ENCODE measurements at places on chromosomes 16 and 17.

- no peak for DNase-seq
Measured at GRCh38 chr16:3832668-3833067, 47.8 kb downstream of the CREBBP start.

- DNase-seq = no peak
Measured at GRCh38 chr16:3716831-3717234, 491 bp downstream of the TRAP1 start.

DNA sequence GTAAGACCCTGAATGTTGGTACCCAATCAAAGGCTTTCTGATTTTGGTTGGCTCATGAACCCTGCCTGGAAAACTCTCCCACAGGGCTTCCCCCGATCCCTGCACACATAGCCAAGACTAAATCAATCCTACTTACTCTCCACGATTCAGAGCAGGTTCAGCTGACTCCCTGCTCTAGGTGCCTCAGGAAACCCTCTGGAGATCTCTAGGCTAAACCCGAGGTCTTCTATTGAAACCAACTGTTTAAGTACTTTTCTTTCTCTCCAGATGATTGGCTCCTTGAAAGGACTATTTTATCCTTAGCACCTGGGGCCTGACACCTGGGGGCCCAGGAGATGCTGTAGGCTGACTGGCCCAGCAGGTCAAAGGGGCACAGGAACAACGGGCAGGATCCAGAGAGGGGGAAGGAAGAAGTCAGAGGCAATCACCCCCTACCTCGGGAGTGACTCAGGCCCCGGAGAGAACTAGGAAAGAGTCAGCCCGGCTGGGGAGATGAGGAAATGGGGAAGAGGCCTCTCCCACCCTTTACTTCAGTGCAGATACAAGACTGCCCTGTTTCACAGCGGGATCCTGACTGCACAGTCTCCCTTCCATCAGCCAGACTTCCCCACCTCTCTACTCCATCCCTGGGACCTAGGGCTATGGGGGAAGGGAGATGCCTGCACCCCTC, 2.0 kb downstream of the TBC1D10B start:
- peak; percentile 61 for DNase-seq

- DNase-seq = no peak
Measured at GRCh38 chr16:66300037-66300436, 66.5 kb upstream of the CDH5 start.

GRCh38 chr16:50578137-50578536, 29.9 kb downstream of the NKD1 start:
- no peak for DNase-seq

DNA sequence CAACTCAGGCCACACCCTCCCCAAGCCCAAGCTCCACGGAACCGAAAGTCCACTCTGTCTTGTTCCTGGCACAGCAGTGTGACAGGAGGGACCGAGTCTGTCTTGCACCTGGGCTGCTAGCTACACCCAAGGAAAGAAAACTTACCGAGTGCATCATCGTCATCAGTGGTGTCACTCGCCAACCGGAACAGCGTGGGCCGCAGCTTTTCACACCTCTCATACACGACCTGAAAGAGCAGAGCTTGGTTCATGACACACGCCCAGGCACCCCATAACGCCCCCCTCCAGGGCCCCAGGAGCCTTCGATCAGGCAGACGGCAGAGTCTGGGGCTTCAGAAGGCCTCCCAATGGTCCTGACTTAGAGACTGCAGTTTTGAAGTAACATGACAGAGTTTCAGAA, 27.5 kb downstream of the GGA2 start:
- DNase-seq = no peak

DNA sequence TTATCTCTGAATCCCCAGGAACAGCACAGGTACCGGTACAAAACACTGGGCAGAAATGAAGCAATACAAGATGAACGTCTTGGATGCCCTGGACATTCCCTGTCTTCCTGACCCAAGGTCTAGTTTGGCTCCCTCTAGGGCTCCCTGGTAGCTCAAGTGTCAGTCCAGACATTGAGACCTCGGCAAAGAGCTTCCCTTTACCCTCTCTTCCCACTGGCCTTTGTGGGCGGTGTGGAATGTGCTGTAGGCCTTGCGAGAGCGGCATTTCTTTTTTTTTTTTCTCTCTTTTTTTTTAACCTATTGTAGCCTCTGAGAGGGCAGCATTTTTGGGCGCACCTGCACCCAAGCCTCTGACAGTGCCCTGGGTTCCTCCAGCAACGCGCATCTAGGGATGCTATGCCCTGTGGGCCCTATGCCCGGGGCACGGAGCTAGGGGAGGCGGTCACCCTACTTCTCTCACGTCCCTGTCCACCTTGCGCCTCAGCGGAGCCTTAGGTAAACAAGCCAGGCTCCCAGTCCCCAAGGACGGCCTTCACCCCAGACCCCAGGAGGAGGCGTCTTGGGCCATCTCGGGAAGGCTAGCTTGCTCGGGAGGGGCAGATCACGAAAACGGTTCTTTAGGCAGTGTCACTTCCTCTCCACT, 1.2 kb upstream of the NFATC3 start:
- no peak for DNase-seq

- DNase-seq = peak; percentile 13
Measured at GRCh38 chr17:8799570-8800212, 526 bp upstream of the MFSD6L start.

DNA sequence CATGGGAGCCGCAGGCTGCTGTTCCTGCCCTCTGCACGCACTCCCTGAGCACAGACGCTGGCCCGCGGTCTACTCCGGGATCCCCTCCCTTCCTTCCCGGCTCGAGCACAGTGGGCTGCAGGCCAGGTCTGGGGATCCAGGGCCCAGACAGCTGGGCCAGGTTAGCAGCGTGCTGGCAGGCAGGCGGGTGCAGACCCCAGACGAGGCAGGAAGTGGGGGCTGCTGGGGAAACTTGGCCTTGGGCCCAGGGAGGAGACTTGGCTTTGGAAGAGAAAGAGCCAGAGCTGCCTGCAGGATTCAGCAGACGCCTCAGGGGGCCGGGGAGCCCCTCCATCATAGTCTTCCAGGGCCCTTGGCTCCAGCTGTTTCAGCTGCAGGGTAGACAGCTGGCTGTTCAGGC, 30.2 kb upstream of the ABCC3 start:
- DNase-seq = peak; percentile 91

GRCh38 chr17:48002916-48003416, 32.1 kb downstream of the CDK5RAP3 start:
- no peak for DNase-seq

GRCh38 chr16:84137769-84138357, 7.1 kb downstream of the HSDL1 start:
- no peak for DNase-seq

GRCh38 chr17:81402530-81402941, 7.3 kb downstream of the BAHCC1 start:
- DNase-seq = no peak

- DNase-seq = no peak
Measured at GRCh38 chr17:200586-200985, 19.1 kb upstream of the DOC2B start.

Measured in fibroblast of pulmonary artery (primary cell).